ENCODE measurements at places on chromosomes 2 and 18.

- DNase-seq = no peak
Observed at GRCh38 chr2:42233976-42234441, 64.9 kb downstream of the EML4 start.

- no peak for DNase-seq
Observed at GRCh38 chr2:238709325-238710025, 138.4 kb upstream of the TWIST2 start.

DNA sequence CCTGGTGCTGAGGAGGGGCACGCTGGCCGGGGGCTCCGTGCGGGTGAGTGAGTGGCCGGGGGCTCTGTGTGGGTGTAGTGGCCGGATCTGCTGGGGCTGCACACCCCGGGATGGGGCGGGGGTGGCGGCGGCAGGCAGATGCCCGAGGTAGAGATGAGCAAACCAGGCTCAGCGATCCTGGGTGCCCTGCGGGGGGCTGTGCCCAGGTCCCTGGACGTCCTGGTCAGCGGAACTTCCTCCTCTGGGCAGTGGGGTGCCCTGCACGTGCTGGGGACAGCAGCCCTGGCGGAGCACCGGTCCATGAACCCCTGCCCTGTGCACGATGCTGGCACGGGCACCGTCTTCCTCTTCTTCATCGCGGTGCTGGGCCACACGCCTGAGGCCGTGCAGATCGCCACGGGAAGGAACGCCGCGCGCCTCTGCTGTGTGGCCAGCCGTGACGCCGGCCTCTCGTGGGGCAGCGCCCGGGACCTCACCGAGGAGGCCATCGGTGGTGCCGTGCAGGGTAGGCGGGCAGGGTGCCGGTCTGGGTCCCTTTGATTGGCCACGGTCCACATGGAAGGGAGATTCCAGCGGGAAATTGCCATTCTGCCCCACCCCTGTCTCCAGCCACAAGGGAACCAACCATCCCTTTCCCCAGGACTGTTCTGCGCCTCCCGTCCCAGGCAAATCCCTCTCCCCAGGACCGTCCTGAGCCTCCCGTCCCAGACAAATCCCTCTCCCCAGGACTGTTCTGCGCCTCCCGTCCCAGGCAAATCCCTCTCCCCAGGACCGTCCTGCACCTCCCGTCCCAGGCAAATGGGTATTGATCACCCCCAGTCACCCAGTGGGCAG lies 5.9 kb downstream of the NEU4 start:
- DNase-seq = no peak

- DNase-seq = peak; percentile 69
Observed at GRCh38 chr2:88627856-88628570, 749 bp upstream of the EIF2AK3 start.

DNA sequence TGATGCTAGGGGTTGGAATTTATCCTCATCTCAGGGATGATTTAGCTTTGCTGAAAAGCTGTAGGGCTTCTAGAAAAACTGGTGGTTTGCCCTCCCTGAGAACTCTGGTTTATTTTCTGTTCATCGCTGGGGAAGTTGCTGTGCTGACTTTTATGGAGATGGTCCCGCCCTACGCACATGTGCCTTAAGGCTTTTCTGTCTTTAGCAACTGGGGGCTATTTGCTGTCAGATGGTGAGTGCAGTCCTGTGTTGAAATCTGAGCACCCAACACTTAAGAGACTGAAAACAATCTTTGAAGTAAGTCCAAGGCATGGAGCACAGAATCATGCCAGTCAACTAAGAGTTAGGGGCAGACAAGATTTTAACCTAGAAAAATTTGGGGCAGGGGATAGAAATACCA lies 2148.4 kb upstream of the CELF4 start:
- DNase-seq = no peak

DNA sequence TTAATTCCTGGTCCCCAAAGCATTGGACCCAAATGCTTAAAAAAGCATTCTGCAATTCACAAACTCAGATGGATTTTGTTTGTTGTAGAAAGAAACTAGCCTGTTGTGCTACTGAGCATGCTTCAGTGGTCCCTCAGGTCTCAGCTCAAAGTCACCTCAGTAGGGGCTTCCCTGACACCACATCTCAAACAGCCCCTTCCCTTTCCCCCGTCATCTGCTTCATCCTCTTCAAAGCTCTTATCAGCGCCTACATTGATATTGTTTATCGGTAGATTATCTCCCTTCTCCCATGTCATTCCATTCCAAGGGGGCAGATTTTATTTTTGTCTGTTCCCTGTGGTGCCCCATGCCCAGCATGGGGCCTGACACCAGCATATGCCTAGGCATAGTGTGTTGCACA lies 172.9 kb downstream of the CELF4 start:
- DNase-seq = no peak

- DNase-seq = no peak
Observed at GRCh38 chr18:44507729-44508325, 172.9 kb upstream of the SETBP1 start.

DNA sequence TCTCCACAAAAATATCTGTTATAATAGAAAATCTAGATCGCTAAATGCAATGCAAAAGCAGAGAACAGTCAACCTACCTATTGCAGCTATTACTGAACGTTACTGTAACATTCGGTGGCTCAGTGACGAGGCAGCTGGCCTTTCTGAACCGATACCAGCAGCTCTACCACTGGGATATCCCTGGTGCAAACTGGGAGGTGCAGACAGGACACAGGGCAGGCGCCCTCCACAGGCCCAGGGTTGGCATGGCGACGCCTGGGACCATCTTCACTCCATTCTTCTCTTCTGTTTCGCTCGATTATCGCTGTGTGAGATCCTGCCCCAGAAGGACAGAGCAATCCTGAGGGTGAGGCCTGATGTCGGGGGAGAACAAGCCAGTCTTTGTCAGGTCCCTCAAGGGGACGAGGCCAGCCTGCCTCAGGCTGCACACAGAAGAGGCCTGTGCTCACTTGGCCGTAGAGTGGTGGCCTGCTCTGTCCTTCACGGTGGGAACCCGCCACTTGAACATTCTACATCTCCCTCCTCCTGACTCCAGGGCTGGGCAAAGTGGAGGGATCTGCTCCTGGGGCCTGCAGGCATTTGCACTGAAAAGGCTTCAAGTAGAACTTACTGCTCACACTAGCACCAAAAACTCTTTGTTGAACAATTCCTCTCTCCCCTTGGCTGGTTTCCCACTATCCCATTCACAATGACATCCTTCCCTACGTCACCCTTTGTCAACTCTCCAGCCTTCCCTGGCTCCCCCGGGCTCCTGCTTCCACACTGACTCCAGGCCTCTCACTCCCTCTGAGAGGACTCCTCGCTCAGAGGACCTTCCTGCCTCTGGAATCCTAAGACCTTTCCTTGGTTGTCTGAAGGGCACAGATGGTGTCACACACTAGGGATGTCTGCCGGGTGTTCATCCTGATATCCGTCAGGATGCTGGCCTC lies 49.7 kb downstream of the CYRIA start:
- DNase-seq = no peak

DNA sequence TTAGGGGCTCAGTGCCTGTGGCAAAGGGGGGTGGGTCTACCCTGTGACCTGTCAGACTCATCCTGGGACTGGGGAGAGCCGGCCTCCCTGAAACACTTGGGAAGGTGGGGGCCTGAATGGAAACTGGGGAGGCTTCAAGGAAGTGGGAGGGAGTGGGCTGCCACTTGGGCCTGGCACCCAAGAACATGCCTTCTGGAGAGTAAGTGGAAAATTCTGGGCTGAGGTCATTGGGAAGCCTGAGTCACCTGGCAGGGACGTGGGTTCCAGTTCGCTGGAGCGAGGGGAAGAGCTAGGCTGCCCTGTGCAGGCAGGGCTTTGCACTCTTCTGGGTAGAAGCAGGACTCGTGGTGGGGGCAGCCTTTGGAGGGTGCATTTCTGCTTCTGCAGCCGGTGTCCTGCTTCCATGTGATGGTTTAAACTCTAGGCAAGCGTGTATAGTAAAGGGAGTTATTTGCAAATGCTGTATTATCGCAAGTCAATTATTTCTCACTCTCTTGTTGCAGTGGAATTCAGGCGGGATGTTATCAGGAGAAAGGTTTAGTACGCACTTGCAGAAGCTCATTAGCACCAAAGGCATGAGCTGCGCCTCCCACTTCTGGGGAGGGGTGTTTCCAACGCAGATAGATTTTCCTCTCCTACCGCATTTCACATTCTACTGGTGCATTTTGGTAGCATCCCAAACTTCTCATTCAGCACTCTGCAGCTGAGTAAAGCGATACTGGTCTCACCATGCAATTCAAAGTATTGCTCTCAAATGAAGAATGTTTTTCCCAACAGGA lies 3.8 kb downstream of the LRRFIP1 start:
- DNase-seq = no peak

DNA sequence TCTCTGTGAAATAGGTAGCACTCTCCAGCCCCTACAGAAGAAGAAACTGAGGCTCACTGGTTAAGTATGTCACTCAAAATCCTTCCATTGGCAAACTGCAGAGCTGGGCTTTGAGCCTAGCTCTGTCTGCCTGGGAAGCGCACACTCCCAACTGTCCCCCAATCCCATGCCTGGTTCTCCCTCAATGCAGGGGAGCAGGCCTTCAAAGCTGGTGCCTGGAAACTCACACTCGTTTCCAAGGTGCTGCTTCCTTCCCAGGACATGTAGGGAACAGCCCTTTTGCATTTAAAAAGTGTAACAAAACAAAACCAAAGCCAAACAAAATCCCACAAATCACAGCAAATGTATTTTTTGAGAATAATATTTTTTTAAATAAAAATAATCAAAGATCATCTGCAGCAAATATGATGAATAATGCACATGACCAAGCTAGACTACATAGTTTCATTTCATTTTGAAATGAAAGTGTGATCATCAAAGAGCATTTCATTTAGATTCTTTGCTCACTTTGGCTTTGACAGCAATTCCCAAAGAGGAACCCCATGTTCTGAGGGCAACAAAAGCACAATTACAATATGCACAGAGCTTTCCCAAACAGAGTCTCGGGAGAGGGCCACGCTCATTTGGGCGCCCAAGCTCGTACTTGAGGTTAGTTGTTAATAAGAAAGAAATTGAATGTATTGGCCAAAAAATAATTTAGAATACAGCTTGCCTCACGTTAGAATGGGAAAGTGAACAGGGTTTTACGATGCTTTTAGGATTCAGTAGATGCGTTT lies 96.7 kb upstream of the ACKR3 start:
- DNase-seq = no peak

- DNase-seq = no peak
Observed at GRCh38 chr2:113212245-113213060, 38.7 kb downstream of the PSD4 start.

DNA sequence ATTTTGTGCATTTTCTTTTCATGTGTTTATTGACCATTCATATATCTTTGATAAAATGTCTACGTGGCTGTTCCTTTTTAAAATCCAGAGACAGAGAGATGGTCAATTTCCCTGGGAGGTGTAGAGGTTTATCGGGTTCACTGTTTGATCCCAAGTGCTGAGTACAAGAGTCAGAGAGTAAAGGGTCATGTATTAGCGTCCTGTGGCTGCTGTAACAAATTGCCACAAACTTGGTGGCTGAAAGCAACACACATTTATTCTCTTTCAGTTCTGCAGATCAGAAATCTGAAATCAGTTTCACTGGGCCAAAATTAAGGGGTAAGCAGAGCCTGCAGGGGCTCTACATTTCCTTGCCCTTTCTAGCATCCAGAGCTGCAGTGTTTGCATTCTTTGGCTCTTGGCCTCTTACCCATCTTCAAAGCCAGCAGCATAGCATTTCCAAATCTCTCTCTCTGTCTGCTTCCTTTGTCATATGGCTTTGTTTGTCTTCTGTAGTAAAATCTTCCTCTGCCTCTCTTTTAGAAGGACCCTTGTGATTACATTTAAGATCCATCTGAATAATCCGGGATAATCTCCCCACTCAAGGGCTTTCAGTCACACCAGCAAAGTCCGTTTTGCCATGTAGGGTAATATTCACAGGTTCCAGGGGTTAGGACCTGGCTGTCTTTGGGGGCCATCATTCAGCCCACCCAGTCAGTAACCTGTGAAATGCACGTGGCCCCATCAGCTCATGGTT lies 49.9 kb downstream of the TMEM17 start:
- no peak for DNase-seq

- DNase-seq = no peak
Observed at GRCh38 chr2:134333646-134334189, 79.8 kb downstream of the MGAT5 start.

DNA sequence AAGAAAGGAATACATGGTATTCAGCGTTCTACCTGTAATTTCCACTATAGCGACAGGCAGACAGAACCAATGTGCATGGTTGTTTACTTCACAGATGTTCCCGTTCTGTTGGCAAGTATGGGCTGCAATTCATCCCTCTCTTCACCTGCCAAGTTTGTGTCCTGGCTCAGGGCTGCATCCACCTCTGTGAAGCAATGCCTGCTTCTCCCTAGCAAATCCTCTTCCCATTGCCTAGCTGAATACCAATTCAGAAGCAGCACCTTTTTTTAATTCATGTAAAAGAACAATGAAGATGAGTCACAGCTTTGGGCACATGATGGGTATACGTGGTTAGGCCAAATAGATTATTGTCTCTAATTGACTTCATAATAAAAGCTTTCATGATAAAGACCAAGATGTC lies 54.7 kb upstream of the LRATD1 start:
- DNase-seq = no peak

- DNase-seq = no peak
Observed at GRCh38 chr18:8163286-8163959, 445.8 kb upstream of the RAB12 start.

DNA sequence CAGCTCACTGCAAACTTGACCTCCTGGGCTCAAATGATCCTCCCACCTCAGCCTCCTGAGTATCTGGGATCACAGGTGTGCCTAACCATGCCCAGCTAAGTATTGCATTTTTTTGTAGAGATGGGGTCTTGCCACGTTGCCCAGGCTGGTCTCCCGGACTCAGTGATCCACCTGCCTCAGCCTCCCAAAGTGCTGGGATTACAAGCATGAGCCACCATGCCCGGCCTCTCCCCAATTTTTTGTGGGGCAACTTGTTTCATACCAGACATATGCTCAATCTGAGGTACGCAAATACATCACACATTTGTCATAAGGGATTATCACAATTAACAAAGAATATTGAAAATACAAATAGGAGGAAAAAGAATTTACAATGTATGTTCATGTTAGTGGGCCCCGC lies 27.7 kb downstream of the LGALSL start:
- DNase-seq = no peak

- no peak for DNase-seq
Observed at GRCh38 chr18:57107140-57107832, 39.6 kb upstream of the BOD1L2 start.

Measured in H54 (cell line).